HuH-7.5 (cell line): ENCODE measurements at places on chromosomes 7 and 10.

DNA sequence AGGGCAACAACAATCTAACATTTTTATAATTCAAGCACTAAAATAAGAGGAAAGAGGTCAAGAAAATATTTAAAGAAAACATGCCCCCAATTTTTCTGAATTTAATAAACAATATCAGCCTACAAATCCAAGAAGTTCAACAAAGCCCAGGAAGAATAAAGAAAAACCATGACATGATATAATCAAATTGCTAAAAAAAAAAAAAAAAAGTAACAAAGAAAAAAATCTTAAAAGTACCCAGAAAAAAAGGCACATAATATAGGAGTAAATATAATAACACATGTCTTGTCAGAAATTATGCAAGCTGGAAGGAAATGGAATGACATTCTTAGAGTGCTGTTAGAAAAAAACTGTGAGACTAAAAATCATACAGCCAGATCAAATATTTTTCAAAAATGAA, 151.4 kb downstream of the IMMP2L start:
- no peak for DNase-seq

- no peak for DNase-seq
Measured at GRCh38 chr7:89002981-89003956, 207.7 kb upstream of the TEX47 start.

DNA sequence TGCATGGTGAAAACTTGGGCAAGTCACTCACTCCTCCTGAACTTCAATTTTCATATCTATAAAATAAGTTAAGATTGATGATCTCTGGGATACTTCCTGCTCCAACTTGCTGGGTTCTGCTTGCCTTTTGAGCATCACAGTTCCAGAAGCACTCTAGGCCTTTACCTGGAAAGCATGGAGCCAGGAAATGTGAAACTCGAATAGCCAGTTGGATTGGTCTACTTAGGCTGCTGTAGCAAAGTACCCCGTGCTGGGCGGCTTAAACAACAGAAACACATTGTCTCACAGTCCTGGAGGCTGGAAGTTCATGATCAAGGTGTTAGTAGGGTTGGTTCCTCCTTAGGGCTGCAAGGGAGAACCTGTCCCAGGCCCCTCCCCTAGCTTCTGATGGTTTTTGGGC, 64.5 kb downstream of the NAMPT start:
- no peak for DNase-seq

- no peak for DNase-seq
Measured at GRCh38 chr7:122416336-122416735, 111.8 kb upstream of the FEZF1 start.

- DNase-seq = no peak
Measured at GRCh38 chr7:17697128-17697881, 243.0 kb downstream of the SNX13 start.

DNA sequence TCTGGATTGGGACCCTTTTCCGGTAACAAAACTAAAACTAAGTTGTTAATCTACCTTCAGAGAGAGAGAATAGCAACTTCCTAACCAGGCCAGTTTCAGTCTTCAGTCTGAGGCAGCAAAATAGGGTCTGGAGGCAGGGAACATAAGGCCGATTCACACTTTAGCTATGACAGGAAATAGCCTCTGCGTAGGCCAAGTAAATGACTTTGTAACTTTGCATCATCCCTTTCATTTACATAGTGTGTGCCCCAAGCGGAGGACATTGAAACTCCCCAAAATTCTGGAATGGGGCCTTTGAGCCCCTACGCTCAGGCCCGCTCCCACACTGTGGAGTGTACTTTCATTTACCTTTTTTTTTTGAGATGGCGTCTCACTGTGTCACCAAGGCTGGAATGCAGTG, 1.7 kb upstream of the UPP1 start:
- no peak for DNase-seq

- no peak for DNase-seq
Measured at GRCh38 chr10:133093291-133093690, 5.6 kb downstream of the ADGRA1 start.

GRCh38 chr7:70355198-70356020, 757.1 kb downstream of the AUTS2 start:
- DNase-seq = no peak

- no peak for DNase-seq
Measured at GRCh38 chr10:25159591-25159990, 15.2 kb upstream of the GPR158 start.

- DNase-seq = no peak
Measured at GRCh38 chr10:80660736-80661135, 123.0 kb downstream of the SH2D4B start.

DNA sequence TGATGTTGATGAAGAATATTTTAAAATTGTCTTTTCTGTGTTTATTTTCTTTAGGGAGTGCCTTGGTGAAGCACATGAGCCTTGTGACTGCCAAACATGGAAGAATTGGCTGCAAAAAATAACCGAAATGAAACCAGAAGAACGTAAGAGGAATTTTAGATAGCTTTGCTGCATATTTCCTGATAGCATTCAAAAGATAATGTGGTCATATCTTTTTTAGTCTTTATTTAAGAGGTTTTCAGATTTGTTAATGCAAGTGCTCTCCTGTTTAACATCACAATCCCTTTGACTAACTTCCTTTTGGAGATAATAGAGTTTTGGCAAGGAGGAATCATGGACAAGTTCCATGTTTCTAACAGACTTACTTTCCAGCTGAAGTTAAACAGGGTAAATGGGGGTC, 85.2 kb upstream of the GATAD1 start:
- DNase-seq = no peak

DNA sequence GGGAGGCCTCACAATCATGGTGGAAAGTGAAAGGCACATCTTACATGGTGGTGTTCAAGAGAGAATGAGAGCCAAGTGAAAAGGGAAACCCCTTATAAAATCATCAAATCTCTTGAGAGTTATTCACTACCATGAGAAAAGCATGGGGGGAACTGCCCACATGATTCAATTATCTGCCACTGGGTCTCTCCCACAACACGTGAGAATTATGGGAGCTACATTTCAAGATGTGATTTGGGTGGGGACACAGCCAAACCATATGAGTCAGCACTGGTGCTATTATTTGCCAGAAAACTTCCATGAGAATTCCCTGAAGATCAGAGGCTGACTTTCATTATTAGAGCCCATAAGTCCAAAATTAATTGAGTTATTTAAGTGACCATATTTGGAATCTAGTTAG, 1001.2 kb upstream of the POT1 start:
- DNase-seq = no peak

- no peak for DNase-seq
Measured at GRCh38 chr7:50734246-50734645, 48.5 kb downstream of the GRB10 start.

DNA sequence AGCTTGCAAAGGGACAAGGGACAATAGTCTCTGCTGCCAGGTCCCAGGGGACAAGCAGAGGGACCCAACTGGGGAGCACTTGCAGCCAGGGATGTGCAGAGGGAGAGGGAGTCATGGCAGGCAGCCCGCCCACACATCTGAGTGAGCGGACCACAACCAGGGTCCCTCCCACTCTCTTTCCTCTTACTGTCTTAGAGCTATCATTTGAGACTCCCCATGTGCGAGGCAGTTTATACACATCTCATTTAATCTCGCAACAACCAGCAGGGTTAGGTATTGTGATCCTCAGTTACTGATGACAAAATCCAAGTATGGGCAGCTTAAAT, 70.2 kb downstream of the BEND7 start:
- no peak for DNase-seq

- no peak for DNase-seq
Measured at GRCh38 chr10:124614003-124614659, 130.0 kb downstream of the FAM53B start.

GRCh38 chr7:71905821-71906220, 506.3 kb downstream of the CALN1 start:
- no peak for DNase-seq

- no peak for DNase-seq
Measured at GRCh38 chr10:78397786-78398185, 364.1 kb downstream of the RPS24 start.

DNA sequence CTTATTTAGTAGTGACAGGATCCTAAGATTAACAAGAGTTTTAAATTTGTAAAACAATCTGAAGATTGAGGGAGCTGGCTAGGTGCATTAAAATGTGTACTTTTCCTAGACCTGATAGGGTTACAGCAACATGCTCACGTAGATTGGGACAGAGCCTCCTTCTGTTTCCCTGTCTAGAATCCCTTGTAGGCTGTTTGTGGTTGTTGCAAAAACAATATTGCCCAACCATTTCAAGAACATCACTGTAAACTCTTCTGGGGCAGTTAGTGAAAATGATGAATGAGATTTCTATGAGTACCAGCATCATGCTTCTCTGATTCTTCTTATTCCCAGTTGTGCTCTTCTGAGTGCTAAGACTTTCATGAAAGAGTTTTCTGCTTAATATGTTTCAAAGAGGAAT, 14.7 kb upstream of the CPED1 start:
- DNase-seq = no peak

- DNase-seq = no peak
Measured at GRCh38 chr7:51188987-51189386, 127.6 kb downstream of the COBL start.

DNA sequence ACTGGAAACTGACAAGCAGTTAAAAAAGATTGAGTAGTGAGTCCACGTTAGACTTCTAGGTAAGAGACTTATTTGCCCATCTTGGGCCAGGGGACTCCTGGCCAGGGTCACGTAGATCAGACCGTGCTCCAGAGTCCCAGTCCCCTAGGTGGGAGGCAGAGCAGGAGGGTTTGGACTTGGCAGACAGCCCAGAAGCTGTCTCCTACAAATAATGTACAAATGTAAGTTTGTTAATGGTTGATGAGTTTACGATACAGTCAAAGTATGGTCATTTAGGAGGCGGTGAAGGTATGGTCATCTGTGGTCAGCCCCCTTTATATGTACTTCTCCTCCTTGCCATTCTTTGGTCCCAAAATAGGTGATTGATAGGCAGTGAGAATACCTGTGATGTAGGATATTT, 28.2 kb downstream of the INPP5F start:
- DNase-seq = no peak

- DNase-seq = no peak
Measured at GRCh38 chr7:8343556-8343955, 81.6 kb upstream of the ICA1 start.

DNA sequence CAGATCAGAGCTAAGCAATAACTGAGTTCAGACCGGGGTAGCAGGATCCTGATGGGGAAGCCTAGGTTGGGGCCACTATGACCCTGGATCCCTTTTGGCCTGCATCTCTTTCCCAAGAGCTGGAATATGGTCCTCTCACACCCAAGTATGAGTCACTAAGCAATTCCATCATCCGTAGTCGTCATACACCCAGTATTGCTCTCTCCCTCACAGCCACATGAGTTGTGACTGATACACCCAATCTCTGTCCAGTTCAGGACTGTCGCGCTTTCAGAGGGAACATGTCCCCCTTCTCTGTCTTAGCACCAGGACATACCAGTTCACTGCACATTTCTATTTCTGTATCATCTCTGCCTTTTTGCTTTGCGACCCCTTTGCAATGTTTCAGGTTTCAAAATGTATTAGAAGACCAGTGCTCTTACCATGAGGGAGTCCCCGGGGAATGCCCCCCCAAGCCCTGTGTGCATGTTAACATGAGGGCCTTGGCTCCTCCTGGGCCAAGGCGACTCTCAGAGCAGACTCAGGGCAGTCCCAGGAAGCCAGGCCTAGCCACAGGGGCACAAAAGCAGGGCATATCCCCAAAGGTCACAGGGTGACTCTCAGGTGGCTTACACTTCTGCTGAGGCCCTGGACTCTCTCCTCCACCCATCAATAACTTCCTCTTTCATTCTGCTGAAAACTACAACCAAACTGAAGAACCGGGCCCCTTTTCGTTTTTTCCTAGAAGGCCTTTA, 75.3 kb upstream of the SAMD8 start:
- DNase-seq = no peak

GRCh38 chr7:95758187-95758586, 14.2 kb upstream of the DYNC1I1 start:
- no peak for DNase-seq
